Vagina (tissue), 2 donors: ENCODE measurements at places on chromosomes 12 and 14.

GRCh38 chr14:51979088-51979709 is 10.1 kb upstream of the RTRAF start:
- no peak for DNase-seq

GRCh38 chr12:96219700-96220206 is 25.6 kb downstream of the ELK3 start:
- DNase-seq = no peak

GRCh38 chr12:12202747-12203146 is 64.1 kb downstream of the LRP6 start:
- no peak for DNase-seq

DNA sequence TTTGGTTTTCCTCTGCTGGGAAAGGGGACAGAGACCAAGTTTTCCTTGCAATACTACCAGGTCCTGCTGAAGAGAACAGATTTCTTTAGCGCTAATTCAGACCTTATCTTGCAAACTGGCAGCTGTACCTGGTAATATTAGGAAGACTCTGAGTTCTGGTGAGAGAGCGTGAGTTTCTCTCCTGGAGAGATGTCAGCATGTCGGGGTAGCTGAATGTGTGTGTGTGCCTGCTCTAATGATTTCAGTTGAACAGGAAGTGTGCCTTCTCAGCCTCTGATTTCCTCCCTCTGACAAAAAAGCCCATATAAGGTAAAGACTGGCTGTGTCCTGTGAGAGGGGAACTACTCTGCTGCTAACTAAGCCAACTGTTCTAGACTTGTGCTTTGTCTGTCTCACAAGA is 10.3 kb upstream of the ERP27 start:
- no peak for DNase-seq

DNA sequence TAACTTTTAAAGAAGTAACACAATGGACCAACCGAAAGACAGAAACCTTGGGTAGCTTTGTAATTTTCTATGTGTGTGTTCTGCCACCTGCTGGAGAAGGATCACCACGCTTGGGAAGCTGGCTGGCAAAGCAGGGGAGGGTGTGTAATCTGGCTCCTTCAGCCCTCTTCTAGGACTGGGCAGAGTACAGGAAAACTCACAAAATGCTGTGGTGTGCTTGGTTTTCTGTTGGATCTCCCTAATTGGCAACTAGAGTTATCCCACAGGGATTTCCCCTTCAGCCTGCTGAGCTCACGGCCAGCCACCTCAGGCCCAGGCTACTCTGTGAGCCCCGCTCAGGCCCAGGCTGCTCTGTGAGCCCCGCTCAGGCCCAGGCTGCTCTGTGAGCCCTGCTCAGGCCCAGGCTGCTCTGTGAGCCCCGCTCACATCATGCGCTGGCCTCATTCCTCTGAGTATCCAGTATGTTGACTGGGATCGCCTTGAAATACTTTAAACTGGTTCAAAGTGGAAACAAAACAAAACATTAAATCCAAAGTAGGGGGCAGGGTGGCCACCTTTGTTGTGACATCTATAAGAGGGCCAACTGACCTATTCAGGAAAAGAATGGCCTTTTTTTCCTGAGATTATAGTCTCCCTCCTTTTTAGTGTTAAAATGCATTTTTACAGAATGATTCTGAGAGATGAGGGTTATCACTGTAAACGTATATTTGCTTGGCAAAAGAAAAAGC is 52.0 kb upstream of the RNU6-8 start:
- no peak for DNase-seq

- no peak for DNase-seq
Observed at GRCh38 chr12:122422730-122423257, 325 bp upstream of the CLIP1 start.

GRCh38 chr12:115450710-115451109 is 766.7 kb upstream of the TBX3 start:
- DNase-seq = no peak

- no peak for DNase-seq
Observed at GRCh38 chr12:27564612-27565213, 40.7 kb downstream of the PPFIBP1 start.

- DNase-seq = no peak
Observed at GRCh38 chr14:95147597-95147996, 9.7 kb downstream of the DICER1 start.

GRCh38 chr12:13153180-13153579 is 43.3 kb upstream of the EMP1 start:
- DNase-seq = no peak

GRCh38 chr12:108039794-108040193 is 89.3 kb upstream of the WSCD2 start:
- no peak for DNase-seq

GRCh38 chr12:117857632-117858612 is 110.9 kb downstream of the KSR2 start:
- DNase-seq = no peak

GRCh38 chr14:62158779-62159178 is 396.6 kb downstream of the SNAPC1 start:
- no peak for DNase-seq

GRCh38 chr14:36988568-36988967 is 183.8 kb downstream of the SLC25A21 start:
- DNase-seq = no peak

DNA sequence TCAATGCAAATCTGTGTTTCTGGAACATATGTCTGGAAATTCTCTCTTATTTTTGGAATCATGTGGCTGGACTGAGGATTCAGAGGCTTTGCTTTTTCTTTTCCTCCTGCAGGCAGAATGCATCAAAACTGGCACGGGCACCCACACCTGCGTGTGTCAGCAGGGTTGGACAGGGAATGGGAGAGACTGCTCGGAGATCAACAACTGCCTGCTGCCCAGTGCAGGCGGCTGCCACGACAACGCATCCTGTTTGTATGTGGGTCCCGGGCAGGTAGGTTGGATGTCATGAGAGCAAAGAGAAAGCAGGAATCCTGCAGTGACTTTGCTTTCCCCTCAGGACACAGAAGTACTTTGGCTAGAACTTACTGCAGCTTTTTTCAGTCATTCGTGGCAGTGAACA is 90.3 kb downstream of the STAB2 start:
- no peak for DNase-seq

- DNase-seq = no peak
Observed at GRCh38 chr12:16036073-16036472, 124.9 kb downstream of the DERA start.

DNA sequence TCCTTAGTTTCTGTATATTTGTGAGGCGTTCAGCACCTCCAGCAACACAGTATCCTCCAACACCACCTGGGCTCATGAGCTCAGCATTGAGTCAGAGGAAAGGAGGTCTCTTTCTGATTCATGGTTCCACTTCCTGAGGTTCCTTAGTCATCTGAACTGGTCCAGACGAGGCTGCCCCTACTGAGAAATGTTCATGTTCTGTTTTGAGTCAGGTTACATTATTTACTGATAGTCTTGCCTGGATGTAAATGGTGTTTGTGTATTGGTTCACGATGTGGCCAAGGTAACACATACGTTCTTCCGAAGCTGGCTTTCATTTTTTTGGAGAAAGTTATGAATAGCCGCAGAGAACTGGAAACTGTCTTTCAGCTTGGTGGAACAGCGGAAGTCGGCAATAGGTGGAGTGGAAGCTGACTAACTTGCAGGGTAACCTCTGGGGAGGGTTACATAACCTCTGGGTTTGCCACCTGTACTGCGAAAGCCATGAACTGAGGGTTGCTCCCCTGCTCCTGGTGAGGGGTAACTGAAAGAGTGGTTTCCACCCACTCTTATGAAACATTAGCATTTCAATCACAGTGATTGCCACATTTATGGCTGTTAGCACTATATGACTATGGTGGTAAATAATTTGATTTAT is 42.2 kb upstream of the MANSC4 start:
- DNase-seq = no peak

DNA sequence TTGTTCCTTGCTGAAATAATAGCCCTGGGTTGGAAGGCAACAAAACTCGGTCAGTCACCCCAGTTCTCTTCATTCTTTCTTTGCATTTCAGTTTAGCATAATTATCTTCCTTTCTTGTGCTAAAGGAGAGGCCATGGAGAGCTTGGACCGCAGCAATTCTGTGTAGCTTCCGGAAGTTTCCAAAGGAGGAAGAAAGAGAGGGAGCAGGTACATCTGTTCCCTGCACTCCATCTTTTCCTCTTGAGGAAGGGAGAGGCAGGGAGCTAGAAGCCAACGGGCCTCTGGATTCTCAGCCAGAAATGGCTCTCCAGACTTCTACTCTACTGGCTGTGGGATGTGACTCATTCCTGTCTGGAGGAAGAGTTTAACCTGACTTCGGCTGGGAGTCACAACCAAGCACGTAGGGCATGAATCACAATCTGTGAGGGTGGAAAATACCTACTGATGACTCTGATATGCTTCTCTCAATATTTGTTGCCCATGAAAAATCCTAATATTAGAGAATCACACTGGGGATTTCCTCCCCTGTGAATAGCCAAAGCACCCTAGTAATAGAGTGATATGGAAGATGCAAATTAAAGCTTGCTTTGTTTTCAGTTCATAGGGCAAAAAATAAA is 17.0 kb downstream of the ANO6 start:
- no peak for DNase-seq

GRCh38 chr12:77388445-77389265 is 323.3 kb upstream of the E2F7 start:
- DNase-seq = no peak

DNA sequence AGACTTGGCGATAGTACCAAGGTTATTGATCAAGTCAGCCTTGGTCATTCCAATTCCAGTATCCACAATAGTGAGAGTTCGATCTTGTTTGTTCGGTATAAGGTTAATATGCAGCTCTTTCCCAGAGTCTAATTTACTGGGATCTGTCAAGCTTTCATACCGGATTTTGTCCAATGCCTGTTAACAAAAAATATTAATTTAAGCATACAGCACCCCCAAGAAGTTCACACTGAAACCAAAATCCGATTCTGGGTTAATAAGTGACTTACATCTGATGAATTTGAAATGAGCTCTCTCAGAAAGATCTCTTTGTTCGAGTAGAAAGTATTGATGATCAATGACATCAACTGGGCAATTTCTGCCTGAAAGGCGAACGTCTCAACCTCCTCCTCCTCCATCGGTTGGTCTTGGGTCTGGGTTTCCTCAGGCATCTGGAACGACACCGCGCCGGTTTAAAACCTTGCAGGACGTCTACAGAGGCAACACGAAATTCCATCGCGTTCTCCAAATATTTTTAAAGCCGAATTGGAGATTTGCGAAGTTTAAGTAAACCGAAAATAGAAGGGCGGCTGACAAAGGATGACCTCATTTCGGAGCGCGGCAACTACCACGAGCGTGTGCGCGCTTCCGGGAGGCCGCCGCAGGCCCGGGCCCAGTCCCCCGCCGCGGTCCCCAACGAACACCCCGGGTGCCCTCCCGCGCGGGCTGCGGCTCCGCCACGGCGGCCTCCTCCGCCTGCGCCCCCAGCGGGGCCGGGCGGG is 716 bp downstream of the HSP90AA1 start:
- peak; percentile 85 for DNase-seq

DNA sequence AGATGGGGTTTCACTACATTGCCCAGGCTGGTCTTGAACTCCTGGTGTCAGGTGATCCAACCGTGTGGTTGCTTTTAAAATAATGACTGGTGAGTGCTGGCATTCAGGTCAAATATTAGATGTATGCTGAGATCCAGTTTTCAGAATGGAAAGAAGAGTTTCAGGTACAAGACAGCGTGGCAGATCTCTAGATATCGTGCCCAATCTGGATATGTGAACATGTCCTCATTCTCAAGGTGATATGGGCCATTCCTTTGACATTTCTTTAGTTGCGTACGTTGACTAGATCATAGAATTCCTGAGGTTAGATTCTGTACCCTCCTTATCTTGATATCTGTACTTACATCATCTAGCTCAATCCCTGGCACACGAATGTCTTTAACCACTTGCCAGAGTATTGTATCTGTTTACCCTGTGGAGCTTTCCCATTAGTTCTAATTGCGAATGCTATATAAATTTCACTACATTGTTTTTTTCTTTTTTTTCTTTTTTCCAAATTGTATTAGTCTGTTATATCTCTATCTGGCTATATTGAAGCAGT is 80.2 kb downstream of the ANO6 start:
- DNase-seq = no peak

GRCh38 chr12:2256915-2257314 is 204.1 kb downstream of the CACNA1C start:
- no peak for DNase-seq

DNA sequence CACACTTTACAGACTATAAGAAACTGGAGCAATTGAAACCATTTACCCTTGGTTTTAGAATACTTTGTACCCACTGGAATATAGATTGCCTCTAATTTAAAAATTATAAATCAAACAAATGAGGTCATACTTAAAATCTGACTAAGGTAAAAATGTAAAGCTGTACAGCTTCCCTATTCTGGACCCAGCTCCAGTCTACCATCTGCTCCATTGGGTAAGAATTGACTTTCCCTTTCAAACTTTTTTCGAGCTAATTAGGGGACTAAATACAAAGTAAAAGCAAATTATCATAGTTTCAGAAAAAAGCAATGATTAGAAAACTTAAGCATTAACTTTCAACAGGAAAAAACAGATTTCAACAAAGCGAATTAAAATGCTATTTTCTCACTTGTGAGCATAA is 4.3 kb downstream of the KRR1 start:
- DNase-seq = no peak

- no peak for DNase-seq
Observed at GRCh38 chr12:118061873-118062843, 1.2 kb upstream of the WSB2 start.

DNA sequence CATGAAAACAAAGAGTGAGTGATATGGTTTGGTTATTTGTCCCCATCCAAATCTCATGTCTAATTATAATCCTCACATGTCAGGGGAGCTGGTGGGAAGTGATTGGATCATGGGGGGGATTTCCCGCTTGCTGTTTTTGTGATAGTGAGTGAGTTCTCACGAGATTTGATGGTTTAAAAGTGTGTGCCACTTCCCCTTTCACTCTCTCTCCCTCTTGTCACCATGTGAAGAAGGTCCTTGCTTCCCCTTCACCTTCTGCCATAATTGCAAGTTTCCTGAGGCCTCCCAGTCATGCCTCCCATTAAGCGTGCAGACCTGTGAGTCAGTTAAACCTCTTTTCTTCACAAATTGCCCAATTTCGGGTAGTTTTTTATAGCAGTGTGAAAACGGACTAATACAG is 2.1 kb upstream of the ATXN7L3B start:
- no peak for DNase-seq

GRCh38 chr12:67006610-67007009 is 262.5 kb upstream of the CAND1 start:
- DNase-seq = no peak

DNA sequence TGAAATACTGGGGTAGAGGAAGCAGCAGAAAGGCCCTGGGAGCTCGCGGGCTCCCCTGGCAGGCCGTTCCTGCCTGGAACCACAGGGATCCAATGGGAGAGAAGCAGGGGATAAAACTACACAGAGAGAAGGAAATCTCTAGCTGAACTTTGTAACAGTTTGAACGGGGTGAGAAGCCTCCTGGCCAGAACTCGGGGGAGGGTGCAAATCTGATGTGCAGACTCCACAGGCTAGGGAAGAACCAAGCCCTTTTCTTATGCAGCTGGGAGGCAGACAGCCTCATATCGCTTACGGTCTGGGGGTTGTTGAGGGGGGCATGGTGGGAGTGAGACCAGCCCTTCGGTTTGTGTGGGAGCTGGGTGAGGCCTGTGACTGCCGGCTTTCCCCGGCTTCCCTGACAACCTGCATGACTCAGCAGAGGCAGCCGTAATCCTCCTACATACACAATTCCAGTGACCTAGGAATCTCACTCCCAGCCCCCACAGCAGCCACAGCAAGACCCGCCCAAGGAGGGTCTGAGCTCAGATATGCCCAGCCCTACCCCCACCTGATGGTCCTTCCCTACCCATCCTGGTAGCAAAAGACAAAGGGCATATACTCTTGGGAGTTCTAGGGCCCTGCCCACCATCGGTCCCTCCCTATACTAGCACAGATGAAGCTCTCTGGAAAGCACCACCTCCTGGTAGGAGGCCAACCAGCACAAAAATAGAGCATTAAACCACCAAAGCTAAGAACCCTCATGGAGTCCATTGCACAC is 143.0 kb downstream of the TMTC1 start:
- DNase-seq = no peak

GRCh38 chr14:55814873-55815272 is 234.9 kb downstream of the KTN1 start:
- DNase-seq = no peak
